ENCODE measurements at places on chromosomes 2 and 18.

- DNase-seq, result no peak
These were observed 17.6 kb upstream of the TMEM247 start for GRCh38 chr2:46461709-46462171.

DNA sequence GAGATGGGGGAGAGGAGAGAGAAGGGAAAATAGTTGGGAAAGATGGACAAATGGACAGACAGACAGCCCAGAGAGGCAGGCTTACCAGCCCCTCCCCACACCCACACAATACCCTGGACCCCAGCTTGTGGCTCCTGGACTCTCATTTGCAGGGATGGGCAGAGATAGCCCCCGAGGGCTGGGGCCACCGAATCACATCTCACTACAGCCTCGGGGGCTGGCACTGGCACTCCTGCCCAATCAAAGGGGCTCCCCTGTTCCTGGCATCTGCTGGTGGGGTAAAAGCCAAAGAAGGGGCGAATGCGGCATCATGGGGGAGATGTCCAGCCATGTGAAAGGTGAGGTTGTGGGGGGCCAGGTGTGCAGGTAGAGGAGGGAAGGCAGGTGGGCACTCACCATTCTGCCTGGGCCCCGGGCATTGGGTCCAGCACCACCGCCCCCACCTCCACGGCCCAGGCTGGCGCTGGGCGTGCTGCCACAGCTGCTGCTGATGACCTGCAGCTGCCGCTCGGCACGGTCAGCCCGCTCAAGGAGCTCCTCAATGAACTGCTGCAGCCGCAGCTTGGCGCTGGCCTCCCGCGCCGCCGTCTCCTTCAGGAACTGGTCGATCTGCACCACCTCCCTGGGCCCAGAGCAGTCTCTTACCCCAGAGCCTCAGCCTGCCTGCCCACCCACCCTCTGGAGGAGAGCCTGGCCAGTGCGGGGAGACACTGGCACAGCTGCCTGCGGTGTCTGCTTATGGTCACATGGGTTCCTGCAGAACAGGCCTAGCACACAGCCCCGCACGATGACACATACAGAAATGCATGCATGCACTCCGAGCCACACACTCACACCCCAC, 18.0 kb downstream of the FBXO41 start:
- DNase-seq, result no peak

GRCh38 chr2:36915627-36916026, 50.7 kb downstream of the STRN start:
- DNase-seq, result no peak

DNA sequence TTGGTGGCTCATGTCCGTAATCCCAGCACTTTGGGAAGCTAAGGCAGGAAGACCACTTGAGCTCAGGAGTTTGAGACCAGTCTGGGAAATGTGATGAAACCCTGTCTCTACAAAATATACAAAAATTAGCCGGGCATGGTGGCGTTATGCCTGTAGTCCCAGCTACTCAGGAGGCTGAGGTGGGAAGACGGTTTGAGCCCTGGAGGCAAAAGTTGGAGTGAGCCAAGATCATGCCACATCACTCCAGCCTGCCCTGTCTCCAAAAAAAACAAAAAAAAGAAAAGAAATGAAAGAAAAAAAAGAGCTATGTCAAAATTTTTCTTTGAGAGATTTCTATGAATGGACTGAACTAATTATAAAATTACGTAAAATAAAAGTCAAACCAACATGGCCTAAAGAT, 34.7 kb downstream of the ROCK2 start:
- DNase-seq, result no peak

- no peak for DNase-seq
These were observed 51.4 kb downstream of the TRAPPC12 start for GRCh38 chr2:3430740-3431490.

DNA sequence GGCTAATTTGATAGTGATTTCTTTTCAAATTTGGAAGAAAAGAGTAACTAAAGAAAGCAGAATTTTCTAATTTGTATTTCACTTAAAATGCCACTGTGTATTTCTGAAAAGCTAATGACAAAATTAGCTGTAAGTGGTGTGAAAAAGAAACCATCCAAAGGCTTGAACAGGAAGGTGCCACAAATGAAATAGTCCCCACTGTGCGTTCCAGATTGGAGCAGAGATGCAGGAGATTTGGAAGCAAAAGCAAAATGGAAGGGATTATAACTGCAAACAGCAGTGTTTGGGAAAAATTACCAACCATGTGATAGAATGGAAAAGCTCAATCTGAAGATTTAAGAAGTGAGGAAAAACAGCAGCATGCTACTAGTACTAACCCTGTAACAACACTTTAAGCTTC, 498.7 kb downstream of the SUCLG1 start:
- no peak for DNase-seq

DNA sequence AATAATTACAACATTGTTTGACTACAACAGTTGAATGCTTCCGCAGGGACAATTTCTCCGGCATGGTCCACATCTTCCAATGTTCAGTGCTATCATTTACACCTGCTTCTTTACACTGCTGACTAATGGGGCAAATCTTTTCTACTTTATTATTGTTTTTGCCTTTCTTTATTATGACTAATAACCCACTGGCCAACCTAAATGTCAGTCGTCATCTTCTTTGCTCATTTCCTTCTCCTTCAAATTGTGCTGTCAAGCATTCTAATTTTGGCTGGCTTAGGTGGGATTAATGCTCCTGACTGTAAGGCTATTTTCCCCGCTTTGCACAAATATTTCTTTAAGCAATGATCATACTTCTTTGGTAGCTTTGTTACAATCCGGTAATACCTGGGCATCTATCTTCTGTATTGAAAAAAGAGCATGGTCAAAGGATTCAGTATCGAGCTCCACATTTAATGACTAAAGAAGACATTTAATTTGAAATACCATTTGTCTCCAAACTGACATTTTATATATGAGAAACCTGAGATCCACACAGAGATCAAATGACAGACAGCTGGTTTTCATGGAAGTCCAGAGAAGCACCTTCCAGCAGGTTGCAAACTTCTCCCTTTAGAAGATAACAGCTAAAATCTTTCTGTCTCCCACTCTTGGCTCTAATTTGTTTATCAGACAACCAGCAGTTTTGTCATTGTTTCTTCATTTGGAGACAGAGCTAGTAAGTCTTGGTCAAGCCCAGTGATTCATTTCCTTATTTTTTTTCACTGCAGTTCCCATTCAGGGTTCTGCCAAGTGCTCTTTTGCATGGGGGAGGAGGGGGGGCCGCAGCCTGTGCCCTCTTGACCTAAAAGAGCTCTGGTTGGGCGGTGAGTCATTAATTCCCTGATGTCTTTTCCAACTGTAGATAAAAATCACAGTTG, 132.9 kb downstream of the SOCS6 start:
- peak; percentile 95 for DNase-seq

- peak; percentile 83 for DNase-seq
These were observed 136.5 kb downstream of the CTIF start for GRCh38 chr18:48675352-48675761.

- no peak for DNase-seq
These were observed 151.6 kb upstream of the HDAC4 start for GRCh38 chr2:239552213-239552926.

DNA sequence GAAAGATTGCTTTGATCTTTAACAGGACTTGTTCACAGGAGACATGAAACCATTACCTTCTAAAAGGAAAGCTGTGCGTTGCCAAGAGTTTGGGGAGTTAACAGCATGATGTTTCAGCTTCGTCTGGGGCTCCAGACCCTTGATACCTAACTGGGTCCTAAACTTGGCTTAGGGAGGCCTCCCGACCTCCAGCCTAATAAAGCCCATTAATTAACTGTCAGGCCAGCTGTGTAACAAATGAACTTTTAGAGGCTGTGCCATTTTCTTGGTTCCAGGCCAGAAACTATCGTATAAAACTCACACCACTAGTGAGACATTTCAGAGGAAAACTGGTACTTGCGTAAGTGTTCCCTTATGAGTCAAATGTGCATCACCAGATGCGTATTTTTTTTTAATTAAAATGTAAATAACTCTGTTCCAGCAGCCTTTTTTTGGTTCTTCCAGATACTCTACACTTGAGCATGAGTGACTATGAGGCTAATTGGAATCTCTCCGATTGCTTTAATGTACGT, 236.5 kb downstream of the BCL2 start:
- peak; percentile 18 for DNase-seq

DNA sequence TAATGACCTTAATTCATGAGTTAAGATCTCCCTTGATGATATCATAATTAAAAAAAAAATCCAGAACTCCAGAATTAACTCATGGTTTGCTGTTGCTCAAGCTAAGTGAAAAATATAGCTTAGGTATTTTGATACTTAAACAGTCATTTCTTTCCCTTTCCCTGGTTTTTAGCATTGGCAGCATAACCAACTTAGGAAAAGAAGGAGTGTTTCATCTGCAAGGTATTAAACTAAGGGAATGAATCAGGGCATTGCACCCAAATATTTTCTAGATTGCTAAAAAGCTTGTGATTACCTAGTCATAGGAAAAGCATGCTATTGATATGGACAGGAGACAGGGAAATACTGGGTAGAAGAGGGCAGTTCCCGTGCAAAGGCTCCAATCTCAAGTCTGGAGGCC, 207.2 kb downstream of the LRP1B start:
- peak; percentile 28 for DNase-seq

DNA sequence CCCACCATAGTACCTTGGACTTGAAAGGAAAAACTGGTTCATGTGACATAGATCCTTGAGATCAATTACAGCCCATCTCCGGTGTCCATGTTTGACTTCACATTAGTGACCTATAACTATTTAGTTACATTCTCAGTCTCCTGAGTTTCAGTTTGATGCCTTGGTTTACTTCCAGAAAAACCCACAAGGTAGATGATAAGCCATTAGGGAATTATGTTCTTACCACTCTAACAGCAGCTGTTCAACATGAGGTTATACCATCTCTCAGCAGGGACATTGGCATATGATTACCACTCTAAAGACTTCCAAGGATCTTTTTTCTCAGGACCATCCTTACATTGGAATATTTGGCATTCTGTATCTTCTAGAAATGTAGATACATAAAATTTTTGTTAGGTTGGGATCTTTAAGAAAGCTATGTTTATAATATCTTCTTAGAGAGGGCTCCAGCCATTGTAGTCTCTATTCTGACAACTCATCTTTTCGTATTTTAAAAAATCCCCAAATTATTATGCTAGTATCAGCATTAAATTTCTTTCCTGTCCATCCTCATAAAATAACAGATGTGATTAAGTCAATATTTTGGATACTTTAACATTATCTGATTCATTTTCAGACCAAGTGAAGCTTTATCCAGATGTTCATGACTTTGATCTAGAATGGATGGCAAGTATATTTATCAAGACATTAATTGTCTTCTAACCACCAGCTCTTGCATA, 258.9 kb downstream of the RDH14 start:
- DNase-seq, result peak; percentile 14

DNA sequence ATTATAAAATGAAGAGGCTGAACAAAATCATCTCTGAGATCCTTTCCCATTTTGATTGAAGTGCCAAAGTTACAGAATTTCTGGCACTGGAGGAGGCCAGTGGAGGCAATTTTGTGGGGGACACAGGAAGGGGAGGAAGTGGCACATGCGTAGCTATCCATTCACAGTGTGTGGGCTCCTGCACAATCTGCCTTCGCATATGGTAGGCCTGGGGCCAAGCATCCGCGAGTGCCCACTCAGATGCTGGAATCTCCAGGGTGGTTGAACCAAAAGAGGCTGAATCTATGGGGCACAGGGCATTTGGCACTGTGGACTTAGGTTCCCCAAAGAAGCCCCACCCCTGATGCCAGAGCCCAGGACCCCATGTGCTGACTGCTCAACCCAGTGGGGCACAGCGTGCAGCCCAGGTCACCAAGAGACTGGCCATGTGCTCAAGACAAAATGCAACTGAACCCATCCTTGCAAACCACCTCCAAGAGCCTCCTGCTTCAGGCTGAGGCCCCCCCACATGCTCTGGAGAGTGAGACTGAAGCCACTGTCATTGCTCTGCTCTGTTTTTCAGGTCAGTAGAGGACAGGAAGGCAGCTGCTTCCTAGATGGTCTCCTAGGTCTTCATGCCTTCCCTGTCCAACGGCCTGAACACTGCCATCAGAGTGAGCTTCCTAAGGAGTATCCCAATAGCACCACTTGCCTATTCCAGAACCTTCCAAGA, 28.5 kb downstream of the ST8SIA5 start:
- no peak for DNase-seq

GRCh38 chr18:9469685-9470084, 5.6 kb upstream of the RALBP1 start:
- DNase-seq, result no peak

- peak; percentile 72 for DNase-seq
These were observed 297.5 kb downstream of the PIEZO2 start for GRCh38 chr18:10851824-10852319.

DNA sequence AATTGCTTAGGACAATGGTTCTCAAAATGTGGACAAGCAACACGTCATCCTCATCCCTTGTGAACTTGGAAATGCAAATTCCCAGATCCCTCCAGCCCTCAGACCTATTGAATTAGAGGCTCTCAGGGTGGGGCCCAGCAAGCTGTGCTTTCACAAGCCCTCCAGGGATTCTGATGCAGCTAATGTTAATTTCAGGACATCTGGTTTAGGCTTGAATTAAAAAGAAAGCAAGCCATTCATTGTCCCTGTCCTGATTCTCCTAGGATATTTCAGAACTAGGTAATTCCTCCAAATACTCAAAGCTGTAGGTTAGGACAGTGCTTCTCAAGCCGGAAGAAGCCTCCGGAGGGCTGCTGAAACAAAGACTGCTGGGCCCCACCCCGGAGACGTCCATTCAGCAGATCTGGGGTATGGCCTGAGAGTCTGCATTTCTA, 26.0 kb upstream of the GLI2 start:
- no peak for DNase-seq

DNA sequence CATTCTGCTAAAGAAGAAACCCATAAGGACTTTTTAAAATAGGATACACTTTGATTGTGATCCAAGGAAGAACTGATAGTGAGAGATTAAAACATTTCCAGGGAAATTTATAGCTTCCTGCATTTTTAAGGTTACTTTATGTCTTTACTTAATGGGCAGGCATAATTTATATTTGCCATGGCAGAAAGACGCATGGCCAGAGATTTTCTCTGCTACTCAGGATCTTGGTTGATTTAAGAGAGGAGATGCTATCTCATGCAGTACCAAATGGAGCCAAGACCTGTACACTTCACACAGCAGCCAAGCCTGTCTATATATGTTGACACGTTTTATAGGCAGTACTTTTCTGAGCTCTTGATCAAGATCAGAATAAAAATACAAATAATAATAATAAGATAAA, 60.9 kb upstream of the NT5C1B start:
- no peak for DNase-seq

DNA sequence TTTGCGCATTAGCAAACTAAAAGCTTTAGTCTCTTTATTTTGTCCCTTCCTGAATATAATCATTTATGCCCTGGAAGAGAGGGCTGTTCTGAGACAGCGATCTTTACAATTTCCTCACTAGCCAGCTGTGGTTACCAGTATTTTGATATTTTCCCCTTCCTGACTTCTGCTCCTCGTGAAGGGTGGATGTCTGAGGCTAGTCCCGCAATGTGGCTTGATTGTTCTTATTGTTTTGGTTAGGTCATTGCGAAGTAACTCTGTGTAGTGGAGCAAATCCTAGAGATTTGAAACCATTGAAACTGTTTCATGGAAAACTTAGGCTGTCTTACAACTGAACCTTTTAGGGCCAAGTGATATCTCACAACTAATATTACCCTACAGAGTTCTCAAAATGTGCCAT, 2.4 kb downstream of the MRPL33 start:
- DNase-seq, result no peak

- no peak for DNase-seq
These were observed 6.5 kb downstream of the DIPK1C start for GRCh38 chr18:74450626-74451025.

GRCh38 chr2:240296104-240296406, 139.4 kb upstream of the GPC1 start:
- DNase-seq, result no peak

All from astrocyte of the spinal cord (primary cell).